ENCODE measurements at places on chromosomes 4 and X.
A peak's percentile ranks its signal among the peaks of the same experiment; 100 is the strongest.

DNA sequence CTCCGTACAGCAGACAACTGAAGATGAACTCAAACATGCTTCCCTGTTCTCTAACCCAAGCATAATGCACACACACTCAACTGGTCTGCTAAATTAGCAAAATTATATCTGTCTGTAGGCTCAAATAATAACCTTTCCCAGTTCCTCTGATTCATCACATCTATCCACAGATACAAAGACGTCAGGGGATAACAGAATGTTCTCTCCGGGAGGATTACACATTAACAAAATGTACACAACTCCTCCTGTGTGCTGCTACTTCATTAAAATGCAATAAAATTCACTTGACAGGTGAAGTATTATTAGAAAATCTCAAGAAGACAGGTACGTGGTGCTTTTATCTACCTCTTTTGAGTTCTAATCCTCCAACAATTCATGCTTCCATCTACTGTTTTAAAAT, 57.4 kb downstream of the FAT1 start:
- no peak for DNase-seq

DNA sequence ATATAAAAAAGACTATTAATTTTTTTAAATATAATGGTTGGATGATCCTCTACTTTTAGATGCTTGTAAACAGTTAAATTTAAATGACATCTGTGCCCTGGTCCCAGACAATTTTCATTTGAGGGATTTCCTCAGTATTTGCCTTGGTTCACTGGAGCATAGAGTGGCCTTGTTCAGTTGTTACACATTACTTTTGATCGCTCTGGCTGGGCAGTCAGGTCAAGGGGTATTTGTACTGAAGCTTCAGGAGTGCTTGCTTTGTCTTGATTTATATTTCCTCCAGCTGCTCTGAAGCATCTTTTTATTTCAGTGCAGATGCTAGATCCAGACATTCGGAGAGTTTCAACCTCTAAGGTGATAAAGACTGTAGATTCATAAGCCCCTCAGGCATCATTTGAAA, 50.0 kb downstream of the COMMD8 start:
- DNase-seq: no peak

DNA sequence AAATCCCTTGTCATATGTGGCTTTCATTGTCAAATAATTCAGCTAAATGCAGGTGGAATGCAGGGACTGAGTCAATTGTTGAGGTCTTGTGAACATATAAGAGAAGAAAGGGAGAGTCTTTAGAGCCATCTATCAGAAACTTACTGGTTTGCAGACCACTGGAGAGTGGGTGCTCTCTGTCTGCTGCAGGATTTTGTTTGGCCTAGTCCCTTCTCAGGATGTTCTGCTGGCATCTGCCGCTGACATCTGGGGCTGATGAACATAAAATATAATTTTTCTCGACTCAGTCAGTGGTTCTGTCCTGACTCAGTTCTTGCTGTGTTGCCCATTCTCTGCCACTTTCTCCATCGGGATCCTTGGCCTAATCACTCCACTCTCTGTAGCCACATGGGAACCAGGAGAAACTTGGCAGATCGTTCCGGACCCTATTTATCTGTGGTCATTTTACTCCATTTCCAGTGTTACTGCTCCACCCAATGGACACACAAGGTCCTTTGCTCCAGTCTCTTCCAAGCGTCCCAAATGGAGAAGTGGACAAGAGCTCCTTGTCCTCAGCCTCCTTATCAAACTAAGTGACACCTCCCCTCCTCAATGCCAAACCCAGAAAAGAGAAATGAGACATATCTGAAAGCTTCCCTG, 436.2 kb downstream of the FAT4 start:
- peak; percentile 11 for DNase-seq

- no peak for DNase-seq
Measured at GRCh38 chr4:185335579-185335978, 60.1 kb downstream of the LRP2BP start.

- no peak for DNase-seq
Measured at GRCh38 chr4:95729596-95729995, 110.3 kb upstream of the PDHA2 start.

DNA sequence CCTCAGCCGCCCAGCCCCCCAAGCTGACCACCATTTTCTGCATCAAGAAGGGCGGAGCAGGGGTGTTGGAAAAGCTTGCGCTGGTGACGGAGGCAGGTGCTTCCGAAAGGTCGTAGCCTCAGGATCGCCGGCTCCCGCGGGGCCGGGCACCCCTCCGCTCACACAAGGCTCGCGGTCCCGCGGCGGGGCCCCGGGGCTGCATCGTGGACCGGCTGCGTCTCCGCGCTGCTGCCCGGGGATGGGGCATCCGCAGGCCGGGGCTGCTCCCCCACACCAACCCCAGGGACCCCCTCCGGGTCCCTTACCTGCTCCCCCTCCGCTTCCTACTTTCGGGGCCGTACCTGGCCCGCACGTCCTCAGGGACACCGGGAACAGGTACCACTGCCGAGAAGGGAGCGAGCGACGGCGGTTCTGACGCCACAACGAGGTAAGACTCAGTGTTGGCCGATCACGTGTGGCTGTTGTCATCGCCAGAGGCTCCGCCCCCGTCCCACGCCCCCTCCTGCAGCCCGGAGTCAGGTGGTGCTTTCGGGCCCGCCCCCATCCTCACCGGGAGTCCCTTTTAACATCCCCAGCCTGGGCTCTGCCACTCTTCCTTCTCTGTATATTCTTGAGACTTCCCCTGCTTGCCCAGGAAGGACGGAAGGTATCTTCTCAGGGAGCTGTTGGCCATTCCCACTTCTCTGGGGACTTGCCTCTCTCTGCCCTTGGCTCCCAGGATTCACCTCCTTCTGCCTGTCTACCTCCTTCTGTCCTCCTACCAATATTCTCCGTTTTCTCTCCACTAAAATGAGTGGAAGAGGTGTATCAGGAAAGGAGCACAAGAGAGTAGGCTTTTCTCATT, at the start of gene BEX2:
BEX2 (minus strand) TSS at position 436 of the 844 bp plus-strand sequence. CDS start 1,014 bp downstream, outside the sequence.
- DNase-seq: no peak

- no peak for DNase-seq
Measured at GRCh38 chr4:1182313-1182712, 9.9 kb upstream of the SPON2 start.

GRCh38 chrX:152817078-152817764, 13.3 kb downstream of the CETN2 start:
- no peak for DNase-seq

DNA sequence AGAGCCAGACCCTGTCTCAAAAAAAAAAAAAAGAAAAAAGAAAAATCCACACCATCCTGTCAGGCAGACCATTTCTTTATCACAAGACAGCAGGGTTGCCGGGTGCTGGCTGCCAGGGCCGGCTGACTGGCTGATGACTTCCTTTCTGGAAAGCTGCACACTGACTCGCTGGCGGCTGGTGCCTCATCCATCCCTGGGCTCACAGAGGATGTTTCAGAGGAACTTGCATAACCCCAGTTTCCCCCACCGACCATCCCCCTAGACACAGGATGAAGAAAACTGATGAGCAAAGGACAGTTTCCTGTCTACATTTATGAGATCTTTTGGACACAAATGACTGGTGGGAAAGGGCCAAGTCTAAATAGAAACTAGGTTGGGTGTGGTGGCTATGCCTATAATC, 14.1 kb downstream of the HPSE start:
- DNase-seq: no peak

DNA sequence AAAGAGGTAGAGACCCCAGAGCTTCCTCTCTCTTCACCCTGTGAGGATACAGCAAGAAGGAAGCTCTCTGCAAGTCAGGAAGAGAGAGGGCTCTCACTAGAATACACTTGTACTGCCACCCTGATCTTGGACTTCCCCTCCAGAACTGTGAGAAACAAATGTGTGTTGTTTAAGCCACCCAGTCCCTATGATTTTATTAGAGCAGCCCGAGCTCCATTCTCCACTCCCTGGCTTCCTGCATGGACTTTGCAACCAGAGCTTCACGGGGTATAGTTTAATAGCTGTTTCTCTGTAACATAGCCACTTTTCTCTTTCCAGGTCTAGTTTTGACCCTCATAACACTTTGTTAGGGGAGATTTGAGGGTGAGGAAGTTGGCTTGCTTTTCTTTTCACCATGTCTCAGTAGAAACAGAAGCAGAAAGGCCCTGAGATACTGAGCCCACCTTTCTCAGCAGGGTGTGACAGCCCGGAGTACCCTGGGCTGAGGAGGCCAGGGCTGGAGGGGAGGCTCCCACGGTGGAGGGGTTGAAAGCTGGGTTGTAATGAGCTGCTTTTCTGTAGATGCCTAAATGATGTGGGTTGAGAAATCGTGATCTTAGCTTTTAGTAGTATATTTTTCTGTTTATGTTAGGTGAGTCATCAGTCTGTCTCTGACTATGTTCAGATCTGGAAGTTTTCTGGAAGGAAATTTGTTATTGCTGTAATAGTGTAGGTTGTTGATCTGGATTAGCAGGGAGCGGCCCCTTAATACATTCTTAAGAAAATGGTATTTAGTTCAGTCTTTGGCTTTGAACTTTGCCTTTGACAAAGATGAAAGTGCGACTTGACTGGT, 118.6 kb downstream of the PTTG2 start:
- DNase-seq: no peak

DNA sequence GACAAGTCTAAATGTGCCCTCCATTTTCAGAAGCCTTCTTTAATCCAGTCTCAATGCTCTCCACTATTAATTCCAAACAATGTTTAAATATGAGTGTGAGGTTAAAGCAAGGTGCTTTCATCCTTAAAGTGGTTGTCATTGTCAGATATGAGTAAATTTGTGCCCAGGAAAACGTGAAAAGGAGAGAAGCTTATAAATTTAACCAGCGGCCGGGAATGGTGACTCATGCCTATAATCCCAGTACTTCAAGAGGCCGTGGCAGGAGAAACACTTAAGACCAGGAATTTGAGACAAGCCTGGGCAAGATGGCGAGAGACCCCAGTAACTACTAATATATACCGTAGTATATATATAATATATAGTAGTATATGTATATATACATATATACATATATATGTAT, 270.0 kb downstream of the ARHGAP24 start:
- no peak for DNase-seq

DNA sequence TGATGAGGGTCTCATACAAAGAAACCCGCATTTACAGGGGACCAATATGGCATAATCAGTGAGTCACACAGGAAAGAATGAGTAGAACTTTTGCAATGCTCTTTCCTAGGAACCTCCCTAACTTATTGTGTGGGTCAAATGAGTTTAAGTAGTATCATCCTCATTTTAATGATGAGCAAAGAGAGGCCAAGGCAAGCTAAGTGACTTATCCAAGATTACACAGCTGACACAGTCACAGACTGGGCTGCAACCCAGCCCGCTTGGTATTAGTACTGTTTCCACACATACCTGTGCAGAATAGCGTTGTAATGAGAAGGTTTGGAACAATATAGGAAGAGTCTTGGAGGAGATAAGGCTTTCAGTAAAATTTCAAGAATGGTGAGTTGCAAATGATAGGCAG, 91.0 kb upstream of the PPP1R2C start:
- no peak for DNase-seq

DNA sequence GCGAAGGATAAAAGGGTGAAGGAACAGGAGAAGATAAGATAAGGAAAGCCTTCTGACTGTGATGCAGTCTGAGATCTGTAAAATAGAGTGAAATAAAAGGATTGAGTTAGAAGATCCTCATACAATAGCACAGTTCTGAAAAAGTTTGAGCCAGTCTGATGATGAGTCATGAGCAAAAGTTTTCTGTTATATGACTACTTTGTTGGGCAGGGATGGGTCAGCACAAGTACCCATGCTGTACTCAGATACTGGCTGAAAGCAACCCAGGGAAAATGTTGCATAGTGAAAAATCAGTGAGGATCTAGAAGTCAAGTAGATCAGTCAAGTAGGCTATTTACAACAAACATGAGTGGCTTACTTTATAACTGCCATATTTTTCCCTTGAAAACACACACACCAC, 253.5 kb downstream of the PCDH10 start:
- DNase-seq: no peak

DNA sequence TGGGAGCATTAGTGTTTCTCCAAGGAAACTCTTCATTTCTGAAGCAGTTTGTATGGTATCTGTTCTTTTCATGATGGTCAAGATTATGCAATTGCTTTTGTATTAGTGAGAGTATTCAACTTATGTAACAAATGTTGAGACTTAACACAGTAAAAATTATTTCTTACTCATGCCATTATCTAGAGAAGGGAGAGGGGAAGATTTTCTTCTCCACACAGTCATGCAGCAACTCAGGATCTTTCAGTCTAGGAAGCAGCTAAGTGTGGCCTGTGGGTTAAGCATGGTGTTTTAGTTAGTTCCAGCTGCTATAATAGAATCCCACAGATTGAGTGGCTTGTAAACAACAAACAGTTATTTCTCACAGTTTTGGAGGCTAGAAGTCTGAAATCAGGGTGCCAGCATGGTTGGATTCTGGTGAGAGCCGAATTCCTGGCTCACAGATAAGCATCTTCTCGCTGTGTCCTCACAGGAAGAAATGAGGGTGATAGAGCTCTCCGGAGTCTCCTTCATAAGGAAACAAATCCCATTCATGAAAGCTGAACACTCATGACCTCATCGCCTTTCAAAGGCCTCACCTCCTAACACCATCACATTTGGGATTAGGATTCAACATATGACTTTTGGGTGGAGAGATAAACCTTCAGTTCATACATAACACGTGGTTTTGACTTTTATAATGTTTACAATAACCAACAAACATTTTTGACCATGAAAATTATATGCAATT, 101.2 kb downstream of the FRMPD4 start:
- DNase-seq: no peak

- no peak for DNase-seq
Measured at GRCh38 chr4:159238631-159239030, 135.8 kb downstream of the RAPGEF2 start.

- no peak for DNase-seq
Measured at GRCh38 chr4:176653401-176654220, 139.1 kb downstream of the VEGFC start.

- no peak for DNase-seq
Measured at GRCh38 chrX:44264936-44265335, 78.5 kb downstream of the EFHC2 start.

DNA sequence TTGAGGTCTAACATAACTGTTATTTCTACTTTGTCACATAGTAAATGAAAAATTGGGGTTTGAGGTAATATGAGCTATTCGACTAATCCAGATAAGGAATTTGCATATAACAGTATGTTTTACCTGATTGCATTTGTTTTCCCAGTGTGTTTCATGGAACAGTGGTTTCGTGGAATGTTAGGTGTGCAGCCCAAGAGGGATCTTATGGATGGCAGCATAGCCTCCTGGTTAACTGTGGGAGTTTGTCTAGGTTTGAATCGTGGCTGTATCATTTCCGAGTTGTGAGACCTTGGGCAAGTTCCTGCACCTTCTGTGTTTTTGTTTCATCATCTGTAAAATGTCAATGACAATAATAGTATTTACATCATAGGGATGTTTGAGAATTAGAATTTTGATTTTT, 7.9 kb downstream of the BMPR1B start:
- no peak for DNase-seq
